Stimulated activated CD8-positive, alpha-beta memory T cell treated with anti-CD3 and anti-CD28 coated beads, Interleukin-7, amount 100 ng/mL, for 24 hours (primary cell): ENCODE measurements at places on chromosomes 16 and 17.

DNA sequence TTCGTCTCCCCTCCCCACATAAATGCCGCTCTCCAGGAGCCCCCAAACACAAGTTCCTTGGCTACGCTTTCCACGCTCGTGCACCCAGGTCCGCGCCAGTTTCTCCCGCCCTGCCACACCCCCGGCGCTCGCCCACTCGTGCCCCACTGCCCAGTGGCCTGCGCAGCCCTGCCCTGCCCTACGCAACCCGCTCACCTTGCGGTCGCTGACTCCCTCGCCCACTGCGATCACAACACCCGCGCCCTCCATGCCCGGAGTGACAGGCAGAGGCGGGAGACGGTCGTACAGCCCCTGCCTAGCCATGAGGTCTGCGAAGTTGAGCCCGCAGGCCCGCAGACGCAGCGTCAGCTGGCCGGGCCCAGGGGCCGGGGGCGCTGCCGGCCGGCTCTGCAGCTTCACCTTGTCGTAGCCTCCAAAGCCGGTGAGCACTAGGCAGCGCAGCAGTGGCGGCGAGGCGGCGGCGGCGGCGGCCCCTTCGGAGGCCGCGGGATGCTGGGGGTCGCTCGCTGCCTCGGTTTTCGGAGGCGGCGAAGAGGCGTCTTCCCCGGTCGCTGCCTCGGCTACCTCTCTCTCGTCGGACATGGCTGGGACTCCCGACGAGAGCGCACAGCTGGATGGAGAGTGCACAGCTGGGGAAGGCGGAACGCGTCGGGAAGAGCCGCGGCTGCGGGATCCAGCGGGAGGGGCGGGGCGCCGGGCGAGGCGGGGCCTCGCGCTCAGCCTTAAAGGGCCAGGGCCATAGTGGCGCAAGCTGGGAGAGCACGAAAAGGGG lies at the start of gene VAT1:
VAT1 (minus strand) TSS at position 645 of the 772 bp plus-strand sequence; CDS start at position 582, 63 bp downstream.
- no peak for DNase-seq

DNA sequence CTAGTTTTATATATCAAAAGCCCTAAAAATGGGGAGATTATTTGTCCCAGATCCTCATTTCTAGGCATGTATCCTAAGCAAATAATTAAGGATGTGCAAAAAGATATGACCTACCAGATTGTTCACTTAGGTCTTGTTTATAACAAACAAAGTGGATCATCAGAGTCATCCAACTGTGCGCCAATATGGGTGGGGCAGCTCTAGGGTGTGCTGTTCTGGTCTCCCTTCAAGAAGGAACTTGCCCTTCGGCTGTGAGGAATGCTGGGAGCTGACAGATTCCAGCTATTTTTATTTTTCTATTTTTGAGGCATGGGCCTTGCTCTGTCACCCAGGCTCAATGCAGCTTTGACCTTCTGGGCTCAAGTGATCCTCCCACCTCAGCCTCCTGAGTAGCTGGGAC lies 13.8 kb downstream of the CHP2 start:
- DNase-seq: no peak

GRCh38 chr17:72205357-72205756 lies 84.5 kb downstream of the SOX9 start:
- no peak for DNase-seq

DNA sequence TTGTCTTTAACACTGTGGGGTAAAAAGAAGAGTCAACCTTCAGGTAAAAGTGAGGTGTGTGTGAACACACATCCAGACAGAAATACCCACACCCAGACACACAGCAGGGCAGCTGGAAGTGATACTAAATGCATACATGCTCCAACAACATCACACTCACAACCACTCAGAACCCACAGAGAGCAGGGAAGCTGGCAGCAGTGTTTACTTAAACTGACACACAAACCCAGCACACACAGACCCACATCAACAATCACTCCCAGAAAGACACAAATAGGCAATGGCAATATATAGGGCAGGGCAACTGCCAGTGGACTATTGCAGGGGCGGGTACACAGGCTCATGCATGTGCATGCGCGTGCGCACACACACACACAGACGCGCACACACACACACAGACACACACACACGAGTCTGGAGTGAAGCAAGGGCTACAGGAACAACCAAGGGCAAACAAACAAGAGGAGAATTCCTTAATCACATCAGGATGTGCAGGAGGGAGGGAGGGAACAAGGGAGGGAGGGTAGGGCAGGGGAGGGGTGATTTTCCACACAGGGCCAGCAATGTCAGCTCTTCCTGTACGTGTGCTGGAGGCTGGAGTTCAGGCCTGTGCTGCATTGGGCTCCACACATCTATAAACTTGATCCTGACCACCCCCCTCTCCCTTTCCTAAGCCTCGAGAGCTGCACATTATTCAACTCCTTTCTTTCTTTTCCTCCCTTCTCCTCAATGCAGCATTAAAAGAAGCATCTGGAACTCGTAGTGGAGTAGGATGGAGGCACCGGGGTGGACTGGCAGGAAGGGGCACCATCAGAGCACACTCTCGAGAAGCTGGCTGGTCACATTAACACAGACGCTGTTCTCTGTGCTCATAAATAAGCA lies 30.1 kb downstream of the HIC1 start:
- no peak for DNase-seq

DNA sequence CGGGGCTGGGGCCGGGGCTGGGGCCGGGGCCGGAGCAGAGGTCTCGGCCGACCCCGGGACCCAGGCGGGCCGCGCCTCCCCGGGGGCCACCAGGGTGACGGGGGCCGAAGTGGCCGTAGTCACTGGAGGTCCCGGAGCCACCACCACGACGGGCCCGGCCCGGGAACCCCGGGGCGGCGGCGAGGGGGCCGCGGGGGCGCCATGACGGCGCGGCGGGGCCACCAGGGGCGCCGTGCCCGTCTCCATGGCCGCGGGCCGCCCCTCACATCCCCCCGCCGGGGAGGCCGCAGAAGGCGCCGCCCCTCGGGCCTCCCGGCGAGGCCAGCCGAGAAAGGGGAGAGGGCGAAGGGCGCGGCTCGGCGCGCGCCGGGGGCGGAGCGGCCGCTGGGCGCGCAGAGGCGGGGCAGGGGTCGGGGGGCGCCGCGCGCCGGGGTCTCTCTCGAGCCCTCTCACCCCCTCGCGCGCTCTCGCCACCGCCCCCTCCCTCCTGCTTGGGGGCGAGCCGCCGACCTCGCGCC lies 297 bp downstream of the TBC1D10B start:
- no peak for DNase-seq

GRCh38 chr17:8333281-8333680 lies 6.4 kb upstream of the ODF4 start:
- DNase-seq: no peak

DNA sequence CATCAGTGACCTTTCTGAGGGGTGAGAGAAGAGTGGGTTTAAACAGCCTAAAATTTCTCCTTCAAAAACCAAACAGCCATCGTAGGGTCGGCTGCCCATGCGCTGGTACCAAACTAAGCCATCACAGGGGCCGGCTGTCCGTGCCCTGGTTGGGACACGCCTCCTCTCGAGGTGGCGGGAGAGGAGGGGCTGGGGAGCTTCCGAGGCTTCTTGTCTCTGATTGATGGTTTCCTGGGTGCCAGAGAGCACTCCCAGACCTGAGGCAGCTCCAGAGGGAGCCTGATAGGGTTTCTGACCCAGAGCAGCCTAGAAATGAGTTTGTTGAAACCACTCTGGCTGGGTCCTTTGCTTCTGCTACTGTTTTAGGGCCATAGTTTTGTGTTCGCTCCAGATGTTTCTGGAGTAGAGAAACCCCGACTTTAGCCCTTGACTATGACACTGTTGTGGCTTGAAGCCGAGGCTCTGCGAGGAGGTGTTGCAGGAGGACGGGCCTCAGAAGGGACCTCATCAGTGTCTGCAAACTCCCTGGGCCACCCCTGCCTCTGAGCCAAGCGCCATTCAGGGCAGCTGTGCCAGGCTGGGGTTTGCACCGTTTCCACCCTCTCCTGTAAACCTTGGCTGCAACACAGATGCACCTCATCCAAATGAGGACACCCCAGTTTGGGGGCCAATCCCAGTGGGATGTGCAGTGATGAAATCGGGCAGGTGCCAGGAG lies 6.2 kb downstream of the ZNF276 start:
- no peak for DNase-seq

DNA sequence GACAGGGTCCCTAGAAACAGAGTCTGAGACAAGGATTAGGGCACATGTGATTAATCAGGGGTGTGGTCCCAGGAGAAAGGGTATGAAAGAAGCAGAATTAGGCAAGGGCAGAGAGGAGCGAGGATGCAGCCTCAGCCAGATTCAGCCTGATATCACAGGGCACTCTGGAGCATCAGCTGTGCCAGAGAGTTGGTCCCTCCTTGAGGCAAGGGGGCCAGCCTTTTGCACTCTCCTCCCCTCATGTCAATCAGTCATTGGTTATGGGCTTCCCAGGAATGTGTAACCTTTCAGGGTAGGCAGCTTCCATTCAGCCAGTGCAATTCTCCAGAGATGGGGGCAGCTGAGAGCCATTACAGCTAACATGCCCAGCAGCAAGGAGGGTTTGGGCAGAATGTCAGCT lies 152.6 kb upstream of the LHX1 start:
- no peak for DNase-seq

GRCh38 chr16:90070440-90070839 lies 6.7 kb downstream of the PRDM7 start:
- no peak for DNase-seq

DNA sequence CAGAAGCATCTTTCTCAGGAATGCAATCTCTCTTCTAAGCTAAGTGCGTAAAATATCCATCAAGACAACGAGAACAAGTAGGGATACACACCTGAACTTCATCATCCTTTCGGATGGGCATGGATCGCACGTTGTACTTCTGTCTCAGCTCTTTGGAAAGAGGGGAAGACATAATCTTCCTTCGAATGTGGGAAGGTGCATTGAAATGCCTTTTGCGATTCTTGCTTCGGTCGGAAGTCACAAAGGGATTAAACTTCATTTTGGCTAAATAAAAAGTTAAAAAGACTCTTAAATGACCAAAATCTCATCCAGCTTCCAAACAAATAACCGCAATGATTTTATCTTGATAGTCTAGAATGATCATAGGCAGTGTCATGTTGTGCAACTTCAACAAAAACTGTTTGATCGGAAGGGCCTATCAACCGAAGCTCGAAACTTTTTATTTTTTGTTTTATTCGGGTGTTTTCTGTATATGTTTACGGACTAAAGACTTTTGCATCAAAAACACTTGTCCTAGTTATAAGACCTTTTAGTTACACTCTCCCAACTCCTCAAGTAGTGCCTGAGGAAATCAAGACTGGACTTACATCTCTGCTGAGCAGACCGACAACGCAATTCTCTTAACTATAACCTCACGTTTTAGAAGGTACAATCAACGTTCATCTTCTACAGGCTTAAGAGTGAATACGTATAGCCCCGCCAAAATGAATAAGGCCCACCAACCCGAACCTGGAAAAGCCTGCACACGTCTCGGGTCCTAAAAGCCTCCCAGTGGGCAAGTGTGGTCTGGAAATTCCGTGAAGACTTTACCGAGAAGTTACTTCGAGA lies 727 bp downstream of the RPL26 start:
- no peak for DNase-seq

- no peak for DNase-seq
Measured at GRCh38 chr17:7820231-7820630, 13.8 kb upstream of the KDM6B start.

DNA sequence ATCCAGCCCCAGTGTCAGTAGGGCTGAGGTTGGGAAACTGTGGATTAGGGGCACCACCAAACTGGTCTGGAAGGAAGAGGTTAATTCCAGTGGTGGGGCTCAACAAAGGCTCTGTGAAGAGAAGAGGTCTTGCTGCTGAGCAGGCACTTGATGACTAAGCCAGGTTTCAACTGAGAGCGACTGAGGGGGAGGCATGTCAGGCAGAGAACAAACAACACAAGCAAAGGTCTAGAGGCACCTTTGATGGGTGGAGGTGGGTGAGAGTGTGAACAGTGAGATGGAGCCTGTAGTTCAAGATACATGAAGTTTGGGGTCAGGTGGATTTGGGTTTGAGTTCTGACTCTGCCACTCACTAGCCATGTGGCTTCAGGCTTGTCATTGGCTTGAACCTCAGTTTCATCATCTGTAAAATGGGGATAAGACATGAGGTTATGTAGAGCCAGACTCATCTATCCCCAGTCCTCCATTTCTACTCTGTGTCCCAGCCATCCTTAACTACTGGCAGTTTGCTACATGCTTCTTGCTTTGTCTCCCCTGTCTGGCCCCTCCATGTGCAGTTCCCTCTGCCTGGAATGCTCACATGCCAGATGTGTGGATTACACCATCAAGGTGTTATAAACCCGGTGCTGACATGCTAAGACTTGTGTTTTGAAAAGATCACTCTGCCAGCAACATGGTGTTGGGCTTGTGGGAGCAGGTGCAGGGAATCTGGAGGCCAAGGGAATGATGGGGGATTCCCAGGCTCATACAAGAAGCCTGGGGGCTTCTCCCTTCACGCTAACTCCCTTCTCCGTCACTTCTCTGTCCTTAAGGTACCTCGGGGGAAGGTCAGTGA lies 3.0 kb upstream of the RMI2 start:
- DNase-seq: no peak

DNA sequence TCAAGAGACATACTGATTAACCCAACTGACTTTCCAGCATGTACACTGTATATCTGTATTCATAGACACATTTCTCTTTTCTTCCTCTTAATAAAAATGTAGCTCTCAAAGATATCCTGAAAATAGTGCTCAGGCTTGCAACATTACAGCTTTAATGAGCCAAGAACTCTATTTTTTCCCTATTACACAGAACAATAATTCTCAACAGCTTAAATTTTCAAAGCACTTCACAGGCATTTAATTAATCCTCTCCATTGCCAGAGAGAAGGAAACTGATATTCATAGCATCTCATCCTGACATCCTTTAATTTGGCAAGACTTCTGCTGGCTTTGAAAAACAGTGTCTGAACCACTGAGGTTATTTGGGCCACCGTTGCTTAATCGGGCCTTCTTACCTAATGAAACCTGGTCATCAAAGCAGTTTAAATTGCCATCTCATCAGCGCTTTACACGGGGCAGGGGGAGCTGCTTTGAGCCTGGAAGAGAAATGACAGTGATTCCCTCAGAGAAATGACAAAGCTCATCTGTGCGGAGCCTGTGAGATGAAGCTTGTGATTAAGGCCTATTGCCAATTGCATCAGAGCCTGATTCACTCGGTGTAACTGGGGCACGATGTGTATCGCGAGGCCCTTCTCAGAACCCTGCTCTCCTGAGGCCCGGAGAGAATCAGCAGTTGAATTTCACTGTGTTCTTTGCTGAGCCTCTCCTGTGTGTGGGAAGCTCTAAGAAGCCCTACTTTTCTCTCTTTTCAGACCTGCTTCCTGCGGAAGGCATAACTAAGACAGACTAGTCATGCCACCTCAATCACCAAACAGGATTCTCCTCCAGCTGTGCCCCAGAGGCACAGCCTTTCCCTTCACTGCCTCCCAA lies 8.5 kb upstream of the SIAH1 start:
- DNase-seq: no peak

DNA sequence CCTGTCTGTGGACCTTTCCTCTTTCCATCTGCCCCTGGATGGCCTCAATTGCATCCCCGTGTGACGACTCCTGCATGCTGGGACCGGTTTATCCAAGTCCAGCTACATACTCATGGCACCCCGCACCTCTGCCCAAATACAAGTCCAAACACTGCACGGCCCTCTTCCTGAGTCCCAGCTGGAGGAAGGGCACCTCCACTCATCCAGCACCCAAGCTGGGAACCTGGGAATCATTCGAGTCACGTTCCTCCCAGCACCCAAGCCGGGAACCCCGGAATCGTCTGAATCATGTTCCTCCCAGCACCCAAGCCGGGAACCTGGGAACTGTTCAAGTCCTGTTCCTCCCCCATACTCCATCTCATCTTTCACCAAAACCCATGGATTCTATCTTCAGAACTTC lies 10.2 kb downstream of the TRARG1 start:
- no peak for DNase-seq

GRCh38 chr16:50282955-50283631 lies 16.7 kb downstream of the ADCY7 start:
- DNase-seq: no peak

- no peak for DNase-seq
Measured at GRCh38 chr17:8384801-8385378, 1.9 kb upstream of the RPL26 start.
